ENCODE measurements at places on chromosomes 12 and 14. TPM values are rescaled to one million over a fixed set of nuclear protein-coding genes. Genes with fewer than 3 reads are reported as not detected.
A peak's percentile ranks its signal among the peaks of the same experiment; 100 is the strongest.

KRT3 gene
- total RNA-seq, result not detected

OTUB2 gene
- 1.9 TPM for total RNA-seq

BIN2 gene
- not detected for total RNA-seq

DNA sequence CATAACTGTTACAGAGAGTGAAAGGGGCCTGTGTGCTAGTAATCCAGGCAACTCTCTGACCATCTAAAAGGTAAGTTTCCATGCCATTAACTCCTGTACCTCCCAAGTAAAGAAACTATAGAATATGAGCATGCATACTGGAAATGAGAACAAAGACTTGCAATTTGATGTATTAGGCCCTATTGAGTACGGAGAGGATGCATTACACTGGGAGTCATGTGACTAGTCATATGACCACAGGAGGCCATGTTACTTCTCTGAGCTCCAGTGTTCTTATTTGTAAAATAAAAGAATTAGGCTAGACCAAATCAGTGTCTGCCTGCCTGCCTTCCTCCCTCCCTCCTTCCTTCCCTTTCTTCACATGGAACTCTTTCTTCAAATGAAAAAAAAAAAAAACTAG lies 440.1 kb upstream of the CCDC196 start:
- H3K27ac ChIP-seq, result peak overlapping the region; percentile 58
- DNase-seq, result peak; percentile 47
- peaks cover 31% of the 10 kb centered on the region for H3K4me1 ChIP-seq
- no peak overlapping the region for H3K4me3 ChIP-seq
- H3K27me3 ChIP-seq, result no peaks in the 10 kb centered on the region

- no peak for DNase-seq
- no peak overlapping the region for H3K27ac ChIP-seq
- H3K4me1 ChIP-seq, result no peaks in the 10 kb centered on the region
- H3K27me3 ChIP-seq, result no peaks in the 10 kb centered on the region
- H3K4me3 ChIP-seq, result no peak overlapping the region
Measured at GRCh38 chr14:106605548-106606448, 1079.4 kb downstream of the TMEM121 start.

DNA sequence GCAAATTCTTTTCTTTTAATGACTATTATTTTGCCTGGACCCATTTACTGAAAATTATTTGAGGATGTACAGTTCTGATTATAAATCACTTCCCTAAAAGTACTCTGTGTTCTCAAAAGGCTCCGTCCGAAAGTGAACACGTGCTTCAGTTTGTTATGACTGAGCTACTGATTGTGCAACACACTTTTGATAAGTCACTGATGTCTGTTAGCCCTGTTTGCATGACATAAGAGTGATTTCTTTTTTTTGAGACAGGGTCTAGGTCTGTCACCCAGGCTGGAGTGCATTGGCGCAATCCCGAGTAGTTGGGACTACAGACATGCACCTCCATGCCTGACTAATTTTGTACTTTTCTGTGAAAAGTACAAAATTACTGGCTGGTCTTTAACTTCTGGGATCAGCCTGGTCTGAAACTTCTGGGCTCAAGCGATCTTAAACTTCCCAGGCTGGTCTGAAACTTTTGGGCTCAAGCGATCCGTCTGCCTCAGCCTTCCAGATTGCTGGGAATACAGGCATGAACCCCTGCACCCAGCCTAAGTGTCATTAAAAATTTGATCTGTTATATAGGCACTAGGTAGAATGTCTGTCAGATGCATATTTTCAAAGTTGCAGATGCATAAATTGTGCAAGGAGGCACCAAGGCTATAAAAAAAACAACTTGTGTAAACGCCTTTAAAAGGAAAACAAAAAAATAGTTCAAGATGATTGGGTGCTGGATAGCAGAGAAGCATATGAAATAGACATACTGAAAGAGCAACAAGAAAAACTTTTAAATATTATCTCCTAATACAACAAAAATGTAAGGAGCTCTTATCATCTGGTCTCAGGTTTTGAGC lies 111.5 kb downstream of the SRGAP1 start:
- DNase-seq, result peak; percentile 80
- peak overlapping the region; percentile 45 for H3K27ac ChIP-seq
- peak overlapping the region; percentile 14 for H3K4me3 ChIP-seq

DNA sequence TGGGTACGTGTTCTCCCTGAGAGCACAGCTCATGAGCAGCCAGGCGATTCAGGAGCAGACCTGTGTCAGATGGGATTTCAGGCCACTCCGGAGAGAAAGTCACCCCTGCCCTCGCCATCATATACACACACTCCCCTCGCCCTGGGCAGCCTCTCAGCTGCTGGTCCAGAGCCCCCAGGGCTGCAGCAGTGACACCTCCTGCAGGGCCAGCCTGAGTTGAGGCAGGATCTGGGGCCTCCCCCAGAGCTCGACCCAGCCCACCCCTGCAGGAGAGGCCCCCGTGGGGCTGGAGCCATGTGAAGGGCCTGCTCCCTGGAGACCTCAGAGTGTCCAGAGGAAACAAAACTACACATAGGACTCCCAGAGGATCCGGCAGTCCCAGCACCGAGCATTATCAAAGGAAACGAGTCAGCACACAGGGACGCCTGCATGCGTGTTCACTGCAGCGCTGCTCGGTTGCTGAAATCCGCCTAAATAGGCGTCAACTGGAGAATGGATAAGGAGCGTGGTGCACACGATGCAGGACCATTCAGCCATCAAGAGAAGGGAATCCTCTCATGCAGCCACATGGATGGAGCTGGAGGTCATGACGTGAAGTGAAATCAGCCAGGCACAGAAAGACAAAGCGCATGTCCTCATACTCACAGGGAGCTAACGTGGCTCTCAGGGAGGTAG lies 104.0 kb downstream of the TNFAIP2 start:
- H3K27ac ChIP-seq, result no peak overlapping the region
- H3K27me3 ChIP-seq, result no peaks in the 10 kb centered on the region
- H3K36me3 ChIP-seq, result no peaks in the 10 kb centered on the region
- no peaks in the 10 kb centered on the region for H3K4me1 ChIP-seq

GRCh38 chr12:1022032-1022970 lies 31.3 kb downstream of the ERC1 start:
- H3K27ac ChIP-seq, result no peak overlapping the region
- H3K27me3 ChIP-seq, result no peaks in the 10 kb centered on the region
- H3K36me3 ChIP-seq, result no peaks in the 10 kb centered on the region
- H3K4me3 ChIP-seq, result no peak overlapping the region

DNA sequence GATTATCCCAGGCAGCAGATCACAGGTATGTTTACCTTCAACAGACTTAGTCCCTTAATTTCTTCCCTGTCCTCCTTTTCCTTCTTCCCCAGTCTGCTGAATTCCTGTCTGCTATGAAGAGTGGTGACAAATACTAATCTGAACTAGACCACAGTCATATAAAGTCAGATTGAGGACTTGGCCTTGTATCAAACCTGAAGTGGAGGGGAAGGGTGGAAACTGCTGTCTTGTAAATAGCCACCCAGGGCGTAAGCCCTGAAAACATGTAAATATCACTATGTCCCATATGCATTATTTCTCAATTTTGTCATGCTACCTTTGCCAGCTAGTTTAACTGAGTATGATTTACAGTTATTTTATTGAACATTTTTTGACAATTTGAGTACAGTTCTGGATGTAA lies 368.0 kb downstream of the CCDC91 start:
- H3K4me1 ChIP-seq, result peaks cover 8% of the 10 kb centered on the region
- no peaks in the 10 kb centered on the region for H3K27me3 ChIP-seq
- no peak overlapping the region for H3K4me3 ChIP-seq
- no peak overlapping the region for H3K27ac ChIP-seq
- no peaks in the 10 kb centered on the region for H3K36me3 ChIP-seq
- no peak for DNase-seq

DNA sequence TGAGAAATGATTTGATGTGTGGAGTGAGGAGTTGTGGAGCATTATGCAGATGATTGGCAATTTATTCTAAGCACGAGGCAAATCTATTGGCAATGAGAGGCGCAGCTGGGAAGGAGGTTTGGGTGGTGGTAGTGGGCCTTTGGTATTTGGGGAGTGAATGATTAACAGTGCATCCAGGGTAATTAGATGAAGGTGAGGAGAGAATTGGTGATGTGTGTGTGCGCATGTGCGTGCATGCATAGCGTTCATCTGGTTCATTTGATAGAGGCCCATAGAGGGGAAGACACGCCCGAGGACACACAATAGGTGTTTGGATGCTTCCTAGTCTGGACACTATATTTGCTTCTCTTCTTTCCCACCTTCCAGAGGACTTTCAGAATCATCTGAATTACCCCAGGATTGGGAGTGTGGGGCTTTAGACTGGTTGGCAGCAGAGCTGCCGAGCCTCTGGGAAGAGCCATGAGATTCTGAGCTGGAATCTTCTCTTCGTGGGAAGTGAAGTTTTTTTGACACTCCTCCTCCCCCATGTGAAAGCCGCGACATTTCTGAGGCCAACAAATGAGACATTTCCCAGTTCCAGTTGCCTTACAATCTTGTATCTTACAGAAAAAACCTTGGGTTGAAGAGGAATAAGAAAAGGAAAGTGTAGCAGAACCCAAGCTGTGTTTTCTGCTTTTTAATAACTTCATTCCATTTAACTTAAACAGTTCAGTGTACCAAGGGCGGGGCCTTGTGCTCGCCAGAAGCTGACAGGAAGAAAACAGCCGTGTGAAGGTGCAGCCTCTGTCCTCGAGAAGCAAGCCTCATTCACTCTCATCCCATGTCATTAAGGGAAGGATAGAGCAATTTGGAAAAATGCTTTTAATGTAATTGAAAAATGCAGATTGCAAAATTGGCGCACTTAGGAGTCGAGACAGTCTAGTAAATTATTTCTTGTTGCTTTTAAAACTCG lies 65.2 kb downstream of the SLC25A47 start:
- no peak overlapping the region for H3K4me3 ChIP-seq
- H3K27ac ChIP-seq, result no peak overlapping the region
- H3K27me3 ChIP-seq, result no peaks in the 10 kb centered on the region
- DNase-seq, result no peak

DNA sequence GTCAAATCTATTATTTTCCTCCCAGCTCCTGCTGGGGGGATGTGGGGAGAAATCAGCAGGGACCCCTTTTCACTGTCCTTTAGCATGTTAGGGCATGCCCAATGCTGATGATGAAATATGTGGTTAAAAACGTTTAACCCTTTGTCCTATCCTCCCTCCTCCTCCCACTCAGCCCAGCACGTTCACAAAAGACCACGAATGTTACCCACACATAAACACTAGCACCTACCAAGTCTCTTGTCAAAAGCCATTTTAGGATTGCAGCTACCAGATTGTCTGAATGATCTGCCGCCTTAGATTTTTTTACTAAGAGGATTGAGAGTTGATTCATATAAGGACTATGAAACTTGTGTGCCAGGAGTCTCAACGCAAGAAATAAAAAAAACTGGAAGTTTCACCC lies 70.4 kb downstream of the TBK1 start:
- DNase-seq, result peak; percentile 73
- peaks cover 25% of the 10 kb centered on the region for H3K4me1 ChIP-seq
- H3K36me3 ChIP-seq, result no peaks in the 10 kb centered on the region

DNA sequence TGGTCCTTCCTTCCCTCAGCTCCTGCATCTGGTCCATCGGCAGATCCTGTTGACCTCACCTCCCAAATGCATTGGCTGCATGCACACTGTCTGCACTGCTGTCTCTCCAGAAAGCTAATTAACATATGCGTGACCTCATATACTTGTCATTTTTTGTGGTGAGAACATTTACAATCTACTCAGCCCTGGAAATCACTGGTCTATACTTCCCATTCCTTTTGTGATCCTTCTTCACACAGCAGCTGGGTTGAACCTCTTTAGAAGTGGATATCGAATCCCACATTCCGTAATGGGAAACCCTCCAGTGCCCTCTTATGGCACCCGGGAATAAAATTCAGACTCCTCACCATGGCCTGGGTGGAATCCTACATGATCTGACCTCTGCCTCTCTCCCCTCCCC lies 45.0 kb downstream of the SMOC1 start:
- DNase-seq, result peak; percentile 31
- no peak overlapping the region for H3K4me3 ChIP-seq
- no peak overlapping the region for H3K27ac ChIP-seq
- H3K27me3 ChIP-seq, result peaks cover 5% of the 10 kb centered on the region
- H3K4me1 ChIP-seq, result no peaks in the 10 kb centered on the region
- no peaks in the 10 kb centered on the region for H3K36me3 ChIP-seq

- no peak for DNase-seq
- H3K4me3 ChIP-seq, result no peak overlapping the region
- no peak overlapping the region for H3K27ac ChIP-seq
- no peaks in the 10 kb centered on the region for H3K36me3 ChIP-seq
- no peaks in the 10 kb centered on the region for H3K4me1 ChIP-seq
- H3K27me3 ChIP-seq, result no peaks in the 10 kb centered on the region
Measured at GRCh38 chr14:63096186-63096585, 50.9 kb upstream of the KCNH5 start.

DNA sequence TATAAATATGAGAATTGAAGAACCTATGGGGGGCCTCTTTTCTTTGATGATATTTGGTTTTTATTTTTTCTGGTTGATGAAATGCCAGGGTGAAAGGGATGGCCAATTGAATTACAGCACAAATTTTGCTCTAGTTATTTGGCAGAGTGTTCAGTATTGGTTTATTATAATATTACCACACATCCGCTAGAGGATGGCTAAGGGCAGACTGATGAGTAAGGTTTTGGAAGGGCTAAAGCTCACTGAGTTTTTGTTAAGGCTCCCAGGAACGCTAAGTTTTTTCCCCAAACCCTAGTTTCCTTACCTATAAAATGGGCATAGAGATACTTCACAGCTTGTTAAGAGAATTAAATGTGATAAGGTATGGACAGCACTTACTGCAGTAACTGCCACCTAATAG lies 34.3 kb upstream of the LRRC10 start:
- DNase-seq, result peak; percentile 70
- H3K27me3 ChIP-seq, result no peaks in the 10 kb centered on the region
- no peaks in the 10 kb centered on the region for H3K36me3 ChIP-seq
- no peak overlapping the region for H3K4me3 ChIP-seq
- H3K4me1 ChIP-seq, result peaks cover 14% of the 10 kb centered on the region

- H3K4me1 ChIP-seq, result peaks cover 7% of the 10 kb centered on the region
- peak; percentile 14 for DNase-seq
- H3K27me3 ChIP-seq, result no peaks in the 10 kb centered on the region
- no peak overlapping the region for H3K27ac ChIP-seq
Measured at GRCh38 chr12:113932381-113933196, 33.5 kb downstream of the RBM19 start.

DNA sequence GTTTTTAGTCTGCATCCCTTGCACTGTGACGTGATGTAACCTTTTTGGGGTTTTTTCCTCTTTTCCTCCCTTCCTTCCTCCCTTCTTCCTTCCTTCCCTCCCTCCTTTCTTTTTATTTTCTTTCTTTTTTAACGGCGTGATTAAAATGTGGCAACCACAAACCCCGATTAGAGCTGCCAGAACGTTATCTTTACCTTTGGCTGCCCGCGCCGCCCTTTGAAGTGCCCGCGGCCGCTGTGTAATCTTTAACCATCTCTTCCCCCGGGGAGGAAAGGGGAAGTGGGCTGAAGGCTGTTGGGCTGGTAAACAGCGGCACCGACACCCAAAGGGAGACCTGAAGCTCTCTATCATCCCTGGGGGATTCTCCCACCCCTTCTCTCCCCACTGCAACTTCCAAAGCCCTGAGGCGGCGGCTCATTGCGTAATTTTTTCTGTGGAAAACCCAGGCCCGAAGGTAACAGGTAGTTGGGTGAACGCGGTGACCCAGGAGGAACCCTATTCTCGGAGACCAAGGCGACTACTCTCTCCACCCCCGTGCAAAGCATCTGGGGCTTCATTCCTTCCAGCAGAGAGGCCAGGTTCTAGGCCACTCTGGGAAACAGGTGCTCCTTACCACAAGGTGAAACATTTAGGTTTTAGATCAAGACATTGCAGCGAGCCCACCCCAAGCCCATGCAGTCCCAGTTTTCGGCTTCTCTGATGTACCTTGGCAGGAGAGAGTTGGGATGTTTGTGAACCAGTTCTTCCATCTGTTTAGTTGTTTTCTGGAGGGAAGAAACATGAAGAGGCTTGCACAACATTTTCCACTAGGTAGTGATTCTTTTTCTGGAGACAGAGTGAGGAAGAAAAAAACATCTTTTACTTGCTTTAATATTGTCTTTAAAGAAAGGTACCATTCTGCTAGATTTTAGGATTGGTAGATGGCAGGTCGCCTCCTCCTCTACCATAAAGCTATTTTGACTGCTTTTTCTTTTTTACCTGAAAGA lies 1.5 kb downstream of the LGR5 start:
- no peak for DNase-seq
- no peaks in the 10 kb centered on the region for H3K4me1 ChIP-seq

Measured in GM23248 (cell line).